ENCODE measurements at places on chromosomes 3 and 15. TPM values are rescaled to one million over a fixed set of nuclear protein-coding genes. Genes with fewer than 3 reads are reported as not detected.

DNA sequence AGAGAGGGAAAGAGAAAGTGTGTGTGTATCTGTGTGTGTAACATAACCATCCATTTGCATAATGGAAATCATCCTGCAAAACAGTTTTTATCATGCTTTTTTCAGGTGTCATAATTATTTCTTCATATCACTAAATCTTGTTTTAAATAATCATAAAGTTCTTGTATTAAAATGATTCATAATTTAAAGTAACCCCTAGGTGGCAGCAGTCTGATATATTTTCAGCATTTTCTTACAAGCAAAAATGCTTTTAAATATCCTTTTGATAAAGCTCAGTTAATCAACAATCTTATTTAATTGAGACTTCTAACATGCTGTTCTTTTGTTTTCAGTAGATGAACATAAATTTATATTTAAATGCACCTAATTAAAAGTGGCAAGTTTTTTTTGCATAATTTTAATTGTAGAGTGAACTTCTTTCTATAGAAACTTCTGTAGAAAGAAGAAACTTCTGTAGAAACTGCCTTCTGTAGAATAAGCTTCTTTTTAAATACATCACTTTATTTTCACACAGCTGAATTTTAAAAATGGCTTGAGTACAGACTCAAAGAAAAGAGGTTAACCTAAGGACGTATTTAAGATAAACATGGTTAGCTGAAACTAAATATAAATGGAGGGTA, 72.5 kb downstream of the OPA1 start:
- no peaks in the 10 kb centered on the region for H3K4me1 ChIP-seq
- peaks cover 5% of the 10 kb centered on the region for H3K36me3 ChIP-seq
- peak; percentile 70 for DNase-seq
- H3K27me3 ChIP-seq, result no peaks in the 10 kb centered on the region

- no peak overlapping the region for H3K4me3 ChIP-seq
- DNase-seq, result no peak
- no peaks in the 10 kb centered on the region for H3K36me3 ChIP-seq
- no peaks in the 10 kb centered on the region for H3K27me3 ChIP-seq
Observed at GRCh38 chr3:49495023-49495422, 25.0 kb downstream of the DAG1 start.

DNA sequence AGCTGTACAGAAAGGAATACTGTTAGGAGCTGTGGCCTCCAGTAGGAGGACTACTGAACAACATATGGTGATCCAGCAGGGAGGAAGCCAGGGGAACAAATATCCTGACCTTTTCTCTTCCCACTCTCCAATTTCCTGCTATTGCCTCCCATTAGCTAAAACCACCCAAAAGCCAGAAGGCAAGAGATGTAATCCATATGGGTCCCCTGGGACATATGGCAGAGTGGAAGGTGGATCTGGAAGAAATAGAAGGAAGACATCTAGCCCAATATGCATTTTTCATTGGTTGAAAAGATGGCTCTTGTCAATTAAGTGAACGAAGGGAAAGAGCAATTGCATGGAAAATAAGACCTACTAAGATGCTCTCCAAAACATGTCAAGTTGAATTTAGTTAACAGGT, 167.2 kb downstream of the CNTN3 start:
- H3K27me3 ChIP-seq, result no peaks in the 10 kb centered on the region
- DNase-seq, result no peak
- H3K4me1 ChIP-seq, result no peaks in the 10 kb centered on the region
- H3K27ac ChIP-seq, result no peak overlapping the region
- H3K36me3 ChIP-seq, result no peaks in the 10 kb centered on the region

GRCh38 chr15:57861034-57861638, 154.6 kb downstream of the POLR2M start:
- H3K4me1 ChIP-seq, result no peaks in the 10 kb centered on the region
- H3K27ac ChIP-seq, result no peak overlapping the region
- no peaks in the 10 kb centered on the region for H3K36me3 ChIP-seq
- no peak overlapping the region for H3K4me3 ChIP-seq
- peaks cover 2% of the 10 kb centered on the region for H3K27me3 ChIP-seq
- peak; percentile 80 for DNase-seq

CSK gene
- 16.2 TPM for total RNA-seq

Measured in fibroblast of lung (primary cell).